ENCODE measurements at places on chromosomes 16 and 17.

GRCh38 chr17:75417054-75417580, 11.6 kb upstream of the GRB2 start:
- DNase-seq: no peak

- DNase-seq: peak; percentile 61
These were observed 225.1 kb upstream of the CA10 start for GRCh38 chr17:52383493-52384100.

DNA sequence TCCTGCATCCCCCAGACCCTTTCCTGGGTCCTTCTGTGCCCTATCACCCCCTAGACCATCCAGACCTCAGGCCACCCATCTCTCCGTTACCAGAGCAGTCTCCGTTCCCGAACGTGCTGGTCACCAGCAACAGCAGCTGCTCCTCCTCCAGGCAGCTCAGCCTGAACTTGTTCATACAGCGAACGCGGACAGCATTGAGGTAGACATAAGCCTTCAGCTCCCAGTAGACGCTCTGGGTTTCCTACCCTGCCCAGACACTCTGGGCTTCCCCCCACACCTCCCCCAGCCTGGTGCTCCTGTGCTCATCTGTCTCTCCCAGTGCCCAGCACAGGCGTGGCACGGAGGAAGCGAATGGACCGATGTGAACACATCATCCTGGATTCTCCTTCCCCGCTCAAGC, 41.6 kb upstream of the RNFT1 start:
- no peak for DNase-seq

- no peak for DNase-seq
These were observed 21.1 kb upstream of the AKTIP start for GRCh38 chr16:53523971-53524548.

- DNase-seq: no peak
These were observed 52.4 kb upstream of the MRPS23 start for GRCh38 chr17:57902117-57902799.

DNA sequence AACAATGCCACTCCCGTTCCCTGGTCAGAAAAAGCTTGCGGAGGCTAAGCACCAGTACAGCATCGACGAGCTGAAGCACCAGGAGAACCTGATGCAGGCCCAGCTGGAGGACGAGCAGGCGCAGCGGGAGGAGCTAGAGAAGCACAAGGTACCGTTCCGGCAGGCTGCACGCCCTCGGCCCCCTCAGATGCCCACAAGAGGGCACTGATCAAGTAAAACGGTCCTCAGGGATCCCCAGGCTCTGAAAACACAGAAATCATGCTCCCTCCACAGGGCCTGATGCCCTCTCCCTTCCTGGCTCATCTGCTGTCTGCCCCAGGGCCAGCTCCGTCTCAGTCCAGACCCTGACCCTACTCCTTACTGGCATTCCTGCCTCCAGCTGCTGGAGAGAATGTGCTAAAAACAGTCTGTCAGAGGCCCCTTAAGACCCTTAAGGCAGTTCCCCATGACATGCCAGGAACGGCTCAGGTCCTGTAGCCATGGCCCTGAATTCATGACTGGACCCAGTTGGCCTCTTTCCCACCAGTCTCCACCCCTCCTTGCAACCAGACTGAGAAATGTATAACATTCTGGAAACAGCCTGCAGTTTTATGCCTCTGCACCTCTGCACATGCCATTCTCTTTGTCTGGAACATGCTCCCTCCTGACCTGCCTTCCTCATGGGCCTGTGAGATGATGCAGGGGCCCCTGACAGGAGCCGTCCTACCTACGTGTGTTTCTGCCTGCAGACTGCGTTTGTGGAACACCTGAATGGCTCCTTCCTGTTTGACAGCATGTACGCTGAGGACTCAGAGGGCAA, 21.8 kb downstream of the DRC3 start:
- DNase-seq: peak; percentile 17

Measured in M059J (cell line).